ENCODE measurements at places on chromosomes 3 and 15.

DNA sequence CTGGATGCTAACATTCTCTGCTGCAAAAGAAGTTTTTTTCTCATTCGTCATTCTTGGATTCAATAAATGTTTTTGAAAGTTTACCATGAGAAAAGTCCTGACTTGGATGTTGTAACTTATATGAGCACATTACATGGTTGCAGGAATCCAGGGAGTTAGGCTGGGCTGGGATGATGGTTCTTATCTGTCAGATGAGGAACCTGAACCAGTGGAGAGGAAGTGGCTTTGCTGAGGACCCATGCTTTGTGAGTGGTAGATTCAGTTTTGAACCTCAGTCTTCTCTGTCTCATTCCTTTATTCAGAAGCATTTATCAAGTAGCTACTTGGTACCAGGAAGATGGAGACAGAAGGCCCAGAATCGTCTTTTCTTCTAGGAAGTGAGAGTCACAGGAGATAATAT is 3.7 kb upstream of the GASK1A start:
- DNase-seq = no peak

DNA sequence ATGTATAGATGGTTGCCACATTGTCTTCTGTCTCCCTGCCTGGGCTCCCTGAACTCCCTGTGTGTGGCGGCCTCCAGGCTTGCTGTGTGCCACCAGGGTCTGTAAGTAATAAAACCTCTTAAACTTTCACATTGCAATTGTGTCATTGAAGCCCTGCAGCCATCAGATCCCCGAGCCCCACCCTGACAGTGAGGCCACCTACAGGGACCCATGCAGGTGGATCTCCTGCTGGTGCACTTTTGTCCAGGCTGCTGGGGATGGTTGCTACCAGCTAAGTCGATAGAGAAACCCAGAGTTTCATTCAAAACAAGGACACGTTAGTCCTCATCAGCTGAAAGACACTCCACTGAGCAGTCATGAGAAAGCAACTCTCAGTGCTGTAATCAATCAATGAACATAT is 133.6 kb upstream of the PRICKLE2 start:
- DNase-seq = no peak

- no peak for DNase-seq
Measured at GRCh38 chr15:41980654-41981323, 8.4 kb upstream of the EHD4 start.

GRCh38 chr3:182716114-182716688 is 77.1 kb upstream of the ATP11B start:
- no peak for DNase-seq

GRCh38 chr3:158352551-158352950 is 218.4 kb upstream of the MLF1 start:
- DNase-seq = no peak

DNA sequence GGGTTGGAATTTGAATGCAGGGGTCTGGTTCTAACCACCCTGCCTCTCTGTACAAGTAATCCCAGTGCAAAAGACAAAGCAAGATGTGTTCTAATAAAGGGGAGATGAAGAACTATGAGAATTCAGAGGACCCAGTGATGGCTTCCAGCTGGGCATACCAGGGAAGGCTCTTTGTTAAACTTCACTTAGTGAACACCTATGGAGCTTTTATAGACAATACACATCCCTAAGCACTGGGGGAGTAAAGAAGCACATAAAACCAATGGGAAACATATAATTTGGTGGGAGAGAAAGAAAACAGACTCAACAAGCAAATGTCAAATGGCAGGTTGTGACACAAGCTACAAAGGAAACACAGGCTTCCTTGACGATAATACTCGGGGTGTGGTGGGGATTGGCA is 47.9 kb upstream of the RNU6-1 start:
- DNase-seq = no peak

GRCh38 chr15:40097096-40097967 is 11.3 kb downstream of the BMF start:
- DNase-seq = no peak

GRCh38 chr3:88742106-88742505 is 365.3 kb upstream of the EPHA3 start:
- DNase-seq = no peak

DNA sequence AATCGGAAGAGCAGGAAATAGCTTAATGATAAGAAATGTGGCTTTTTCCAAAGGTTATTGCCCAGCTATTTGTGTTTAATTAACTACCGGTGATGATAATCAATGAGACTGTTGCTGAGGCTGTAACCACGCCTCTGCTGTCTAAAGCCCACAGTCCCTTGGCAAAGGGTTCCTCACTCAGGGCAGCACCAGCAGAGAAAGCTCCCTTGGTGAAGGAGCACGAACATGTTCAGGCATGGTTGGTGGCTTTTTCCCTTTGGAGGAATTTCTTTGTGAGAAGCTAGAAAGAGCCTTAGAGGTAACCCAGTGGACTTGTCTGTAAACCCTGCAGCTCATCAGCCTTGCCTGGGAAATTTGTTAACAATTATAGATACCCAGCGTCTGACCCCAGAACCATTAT is 7.5 kb upstream of the ST6GAL1 start:
- no peak for DNase-seq

DNA sequence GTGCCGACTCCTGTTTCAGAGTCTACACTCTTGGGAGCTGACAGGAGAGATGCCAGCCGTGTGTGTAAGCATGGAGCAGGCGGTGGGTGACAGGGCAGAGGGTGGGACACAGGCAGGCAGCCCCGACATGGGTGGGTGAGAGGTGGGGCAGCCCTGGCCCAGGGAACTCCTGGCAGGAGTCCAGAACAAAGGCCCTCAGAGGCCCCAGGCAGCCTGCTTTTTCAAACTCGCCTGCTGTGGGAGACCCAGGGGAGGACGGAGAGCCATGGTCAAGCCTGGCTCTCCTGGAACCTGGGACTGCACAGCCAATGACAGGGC is 29.3 kb upstream of the SLC41A3 start:
- DNase-seq = no peak

GRCh38 chr3:53577506-53577905 is 83.1 kb downstream of the CACNA1D start:
- no peak for DNase-seq

GRCh38 chr15:62809968-62810260 is 232.6 kb upstream of the TPM1 start:
- DNase-seq = no peak

DNA sequence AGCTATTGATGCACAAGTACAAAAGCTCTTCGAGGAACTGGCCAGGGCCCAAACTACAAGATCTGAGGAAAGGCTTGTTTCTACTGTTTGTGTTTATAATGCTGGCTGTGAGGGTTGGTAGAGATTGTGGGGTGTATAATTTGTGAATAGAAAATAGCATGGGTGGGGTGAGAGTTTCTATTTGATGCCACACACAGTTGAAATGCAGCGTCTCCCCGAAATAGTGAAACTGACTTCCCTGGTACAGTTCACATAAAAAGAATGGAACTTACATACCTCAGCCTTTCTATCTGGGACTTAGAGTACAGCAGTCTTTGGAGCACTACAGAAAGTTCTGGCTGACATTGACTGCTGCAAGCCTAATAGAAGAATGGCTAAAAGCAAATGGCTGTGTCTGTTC is 91.3 kb downstream of the DTWD1 start:
- no peak for DNase-seq

- DNase-seq = no peak
Measured at GRCh38 chr15:77569729-77570125, 63.0 kb downstream of the LINGO1 start.

DNA sequence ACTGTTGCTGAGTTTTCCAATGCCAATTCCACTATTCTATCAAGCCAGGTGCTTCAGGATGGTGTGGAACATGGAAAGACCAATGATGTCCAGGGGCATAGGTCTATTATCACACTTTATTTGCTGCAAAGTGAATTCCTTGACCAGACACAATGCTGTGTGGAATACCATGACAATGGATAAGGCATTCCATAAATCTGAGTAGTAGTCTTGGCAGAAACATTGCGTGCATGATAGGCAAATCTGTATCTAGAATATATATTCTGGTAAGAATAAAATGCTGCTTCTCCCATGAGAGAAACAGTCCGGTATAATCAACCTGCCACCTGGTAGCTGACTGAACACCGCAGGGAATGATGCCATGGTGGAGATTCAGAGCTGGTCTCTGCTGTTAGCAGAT is 70.0 kb upstream of the ALDH1A3 start:
- DNase-seq = no peak

DNA sequence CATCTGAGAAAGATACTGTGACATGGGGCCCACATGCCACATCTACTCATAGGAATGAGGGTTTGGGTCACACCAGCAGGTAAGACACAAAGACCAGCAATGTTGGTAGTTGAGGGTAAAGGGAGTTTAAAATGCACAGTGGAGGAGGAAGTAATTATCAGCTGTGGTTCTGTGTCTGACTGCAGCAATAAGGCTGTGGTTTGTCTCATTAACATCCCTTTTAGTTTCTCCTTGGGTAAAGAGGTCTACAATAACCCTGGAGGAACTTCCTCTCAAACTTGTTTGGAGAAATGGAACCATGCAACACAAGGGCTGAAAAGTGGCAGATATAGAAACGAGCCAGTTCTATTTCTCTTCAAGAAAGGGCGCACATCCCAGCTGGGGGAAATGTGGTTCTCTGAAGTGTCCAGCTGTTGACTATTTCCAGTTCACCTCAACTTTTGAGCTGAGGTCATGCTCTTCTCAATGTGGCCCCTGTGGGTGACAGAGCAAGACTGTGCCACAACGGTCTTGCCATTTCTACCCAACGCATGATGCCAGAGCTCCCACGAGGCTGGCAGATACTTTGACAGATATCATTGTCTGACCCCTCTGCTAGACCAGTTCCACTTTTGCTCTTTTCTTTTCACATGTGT is 234.3 kb downstream of the SQOR start:
- DNase-seq = no peak

GRCh38 chr3:185120126-185120525 is 32.7 kb downstream of the C3orf70 start:
- DNase-seq = no peak

DNA sequence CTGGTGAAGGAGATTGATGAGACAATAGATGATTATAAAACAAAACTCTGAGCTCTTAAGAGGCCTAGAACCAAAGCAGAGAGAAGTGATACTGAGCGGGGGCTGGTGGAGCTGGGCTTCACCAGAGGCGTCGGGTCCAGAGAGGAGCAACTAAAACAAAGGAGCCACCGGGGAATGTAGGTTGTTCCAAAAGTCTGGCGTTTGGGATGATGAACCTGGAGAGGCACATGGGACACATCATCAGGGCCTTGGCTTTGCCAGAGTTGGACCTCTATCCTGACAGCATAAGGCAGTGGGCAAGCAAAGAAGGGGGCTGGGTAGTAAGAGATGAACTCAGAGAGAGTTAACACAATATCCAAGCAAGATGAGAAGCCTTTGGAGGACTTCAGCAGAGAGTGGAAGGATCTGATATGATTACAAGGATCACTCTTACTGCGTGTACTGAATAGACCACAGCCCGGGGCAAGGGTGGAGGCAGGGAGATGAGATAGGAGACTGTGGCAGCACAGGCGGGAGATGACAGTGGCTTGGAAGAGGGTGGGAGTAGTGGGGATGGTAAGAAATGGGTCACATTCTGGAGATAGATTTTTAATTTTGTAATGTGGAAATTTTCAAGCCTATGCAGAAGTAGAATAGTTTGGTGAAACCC is 36.0 kb upstream of the RASA2 start:
- DNase-seq = no peak

DNA sequence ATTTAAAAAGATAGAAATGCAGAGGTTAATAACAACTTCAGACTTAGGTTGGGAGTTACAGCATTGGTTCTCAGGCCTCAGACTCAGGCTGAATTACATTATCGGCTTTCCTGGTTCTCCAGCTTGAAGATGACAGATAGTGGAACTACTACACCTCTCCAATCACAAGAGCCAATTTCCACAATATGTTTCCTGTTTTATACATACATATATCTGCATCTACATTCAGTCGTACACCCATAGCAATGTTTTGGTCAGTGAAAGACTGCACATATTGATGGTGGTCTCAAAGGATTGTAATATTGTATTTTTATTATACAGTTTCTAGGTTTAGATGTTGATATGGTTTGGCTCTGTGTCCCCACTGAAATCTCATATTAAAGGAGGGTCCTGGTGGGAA is 35.4 kb downstream of the AADACL2 start:
- DNase-seq = no peak

DNA sequence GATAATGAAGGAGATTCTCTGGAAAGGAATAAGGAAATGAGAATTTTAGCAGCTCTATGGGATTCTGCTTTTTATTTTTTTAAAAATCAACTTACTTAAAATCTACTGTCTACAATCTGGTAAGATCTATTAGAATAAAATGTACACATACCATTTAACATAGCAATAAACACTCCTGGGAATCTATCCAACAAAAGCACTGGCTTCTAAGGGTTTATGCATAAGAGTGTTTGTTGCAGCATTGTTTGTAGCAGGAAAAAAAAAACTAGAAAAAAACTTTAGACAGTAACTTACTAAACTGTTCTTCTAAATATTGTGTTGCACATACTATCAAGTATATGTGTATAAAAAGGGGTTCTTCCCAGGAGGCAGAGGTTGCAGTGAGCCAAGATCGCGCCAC is 15.7 kb upstream of the RBP1 start:
- DNase-seq = no peak

- no peak for DNase-seq
Measured at GRCh38 chr3:65351753-65352152, 664.0 kb upstream of the ADAMTS9 start.

GRCh38 chr15:80892414-80892813 is 97.2 kb downstream of the MESD start:
- DNase-seq = no peak

GRCh38 chr3:172398484-172398883 is 49.8 kb downstream of the GHSR start:
- no peak for DNase-seq

- no peak for DNase-seq
Measured at GRCh38 chr15:57883701-57884100, 177.2 kb downstream of the POLR2M start.

DNA sequence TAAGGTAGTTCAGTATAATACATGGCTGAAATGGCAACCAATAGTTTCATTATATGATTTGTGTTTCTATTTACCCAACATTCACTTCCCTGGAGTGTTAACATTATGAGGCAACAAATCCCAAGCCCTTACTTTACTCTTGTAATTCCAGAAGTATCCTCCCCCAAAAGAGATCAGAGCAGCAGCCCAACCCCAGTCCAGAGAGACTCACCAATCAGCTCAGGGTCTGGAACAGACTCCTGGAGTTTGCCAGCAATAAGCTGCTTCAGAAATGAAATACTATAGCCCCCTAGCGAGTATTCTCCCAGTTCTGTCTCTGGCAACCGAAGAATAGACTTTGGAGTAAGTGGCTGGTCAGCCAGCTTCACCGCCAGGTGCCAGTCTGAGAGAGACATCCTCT is 2.5 kb downstream of the UBL7 start:
- no peak for DNase-seq

DNA sequence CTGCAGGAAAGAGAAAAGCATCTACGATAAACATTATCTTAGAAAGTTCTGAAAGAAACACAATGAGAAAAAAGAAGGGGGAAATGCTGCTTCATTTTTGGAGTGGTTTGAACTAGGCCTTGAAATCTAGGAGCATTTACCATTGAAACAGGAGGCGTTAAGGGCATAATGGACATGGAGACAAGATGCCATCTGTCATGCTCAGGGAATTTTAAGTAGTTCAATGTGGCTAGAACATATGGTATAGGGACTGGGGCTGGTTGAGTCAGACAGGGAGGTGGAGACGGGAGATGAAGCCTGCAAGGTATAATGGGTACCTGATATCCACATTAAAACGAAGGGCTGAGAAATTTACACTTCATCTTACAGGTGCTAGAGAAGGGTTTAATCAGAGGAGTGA is 10.4 kb upstream of the PLAAT1 start:
- DNase-seq = no peak
